ENCODE measurements at places on chromosomes 11 and 22. TPM values are rescaled to one million over a fixed set of nuclear protein-coding genes. Genes with fewer than 3 reads are reported as not detected.

OR52J3 gene
- polyA plus RNA-seq = not detected

SAA4 gene
- not detected for polyA plus RNA-seq

DNA sequence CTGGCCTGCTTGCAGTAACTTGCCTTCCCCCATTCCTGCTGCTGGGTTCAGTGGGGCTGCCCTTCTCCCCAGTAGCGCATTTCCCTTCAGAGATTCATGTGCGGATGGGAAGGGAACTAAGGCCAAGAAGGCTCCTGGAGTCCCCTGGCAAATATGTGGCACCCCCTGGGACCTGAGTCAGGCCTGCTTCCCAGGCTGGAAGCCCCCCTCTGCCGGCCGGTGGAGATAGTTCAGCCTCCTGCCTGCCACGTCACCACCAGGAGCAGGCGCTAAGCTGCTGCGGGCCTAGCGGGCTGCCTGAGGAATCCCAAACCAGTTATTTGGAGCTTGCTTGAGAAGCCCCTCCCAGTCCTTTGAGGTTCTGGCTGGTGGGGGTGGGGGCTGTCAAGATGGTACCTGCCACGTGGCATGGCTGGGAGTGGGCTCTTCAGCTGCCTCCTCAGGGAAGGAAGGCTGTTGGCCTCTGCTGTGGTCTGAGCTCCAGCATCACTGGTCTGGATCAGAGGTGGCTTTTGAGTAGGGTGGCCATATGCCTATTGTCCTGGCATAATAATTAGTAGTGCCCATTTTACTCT is 2.0 kb downstream of the SERPINH1 start:
- no peak for DNase-seq

- DNase-seq = no peak
These were observed 5.6 kb upstream of the PYGM start for GRCh38 chr11:64765291-64765850.
